ENCODE measurements at places on chromosomes 4 and X. TPM values are rescaled to one million over a fixed set of nuclear protein-coding genes. Genes with fewer than 3 reads are reported as not detected.

GRCh38 chrX:28016823-28017222, 35.6 kb upstream of the DCAF8L1 start:
- DNase-seq: no peak

DNA sequence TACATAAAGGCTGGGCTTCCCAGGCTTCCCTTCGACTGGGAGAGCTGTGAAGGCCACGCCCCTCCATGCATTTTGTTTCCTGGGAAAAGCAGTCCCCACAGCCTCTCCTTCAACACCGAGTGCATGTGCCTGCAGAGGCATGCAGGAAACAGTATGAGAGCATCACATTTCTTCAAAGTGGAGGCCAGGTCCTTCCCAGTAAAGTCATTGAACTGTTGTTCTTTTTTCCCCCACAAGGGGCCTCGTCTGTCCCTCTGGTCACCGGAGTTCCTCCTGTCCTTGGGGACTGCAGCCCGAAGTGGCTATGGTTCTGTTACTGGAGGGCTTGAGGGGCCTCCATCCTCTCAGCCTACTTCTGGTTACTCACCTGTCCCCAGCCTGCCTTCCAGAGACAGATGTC, 56.0 kb downstream of the RAI2 start:
- no peak for DNase-seq

GRCh38 chr4:149211876-149212275, 603.8 kb downstream of the IQCM start:
- no peak for DNase-seq

GRCh38 chr4:30722359-30723200, 2.4 kb downstream of the PCDH7 start:
- DNase-seq: no peak

DNA sequence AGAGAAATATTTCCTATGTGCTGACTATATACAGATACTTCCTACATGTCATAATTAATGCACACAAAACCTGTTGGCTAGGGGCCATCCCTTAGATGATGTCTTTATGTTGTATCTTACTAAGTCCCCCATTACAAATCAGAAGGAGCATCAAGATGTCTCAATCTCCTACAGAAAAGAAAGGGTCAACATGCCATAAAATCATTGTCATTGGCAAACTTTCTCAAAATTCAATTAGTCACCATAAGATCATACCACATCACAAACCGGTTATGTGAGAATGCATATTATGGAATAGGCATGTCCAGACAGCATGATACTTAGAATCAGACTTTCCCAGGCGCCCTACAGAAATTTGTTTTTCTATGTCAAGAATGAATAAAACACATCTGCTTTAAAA, 175.2 kb upstream of the TET2 start:
- DNase-seq: no peak

DNA sequence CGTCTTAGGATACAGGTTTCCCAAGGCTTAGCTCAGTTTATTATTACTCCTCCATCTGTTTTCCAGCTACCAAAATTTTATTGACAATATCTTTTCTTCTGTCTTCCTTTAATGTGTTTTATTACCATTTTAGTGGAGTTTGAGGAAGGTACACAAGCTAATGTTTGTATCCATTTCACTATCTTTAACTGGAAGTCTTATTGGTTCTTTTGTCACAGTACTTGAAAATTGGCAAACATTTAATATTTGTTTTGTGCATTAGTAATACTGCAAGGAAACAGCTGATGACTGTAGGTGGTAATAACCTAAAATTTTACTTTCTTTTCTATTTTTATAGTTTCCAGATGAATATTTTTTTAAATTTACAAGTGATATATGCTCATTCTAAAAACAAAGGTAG, 9.3 kb upstream of the ARL9 start:
- no peak for DNase-seq

DNA sequence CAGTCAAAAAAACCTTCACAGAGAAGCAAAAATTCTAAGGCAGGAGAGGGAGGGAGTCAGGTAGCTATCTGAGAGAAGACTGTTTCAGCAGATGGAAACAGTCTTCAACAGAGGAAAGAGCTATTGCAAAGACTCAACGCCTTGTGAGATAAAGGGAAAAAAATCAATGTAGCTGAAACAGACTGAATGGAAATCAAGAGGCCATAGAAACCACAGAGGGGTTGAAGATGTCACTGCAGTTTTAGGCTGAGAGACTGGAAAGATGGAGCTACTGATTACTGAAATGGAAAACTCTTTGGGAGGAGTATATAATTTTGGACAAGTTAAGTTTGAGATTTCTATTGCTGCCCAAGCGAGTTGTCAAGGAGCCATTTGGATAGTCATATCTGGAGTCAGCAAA, 28.4 kb upstream of the CXCL8 start:
- no peak for DNase-seq

DNA sequence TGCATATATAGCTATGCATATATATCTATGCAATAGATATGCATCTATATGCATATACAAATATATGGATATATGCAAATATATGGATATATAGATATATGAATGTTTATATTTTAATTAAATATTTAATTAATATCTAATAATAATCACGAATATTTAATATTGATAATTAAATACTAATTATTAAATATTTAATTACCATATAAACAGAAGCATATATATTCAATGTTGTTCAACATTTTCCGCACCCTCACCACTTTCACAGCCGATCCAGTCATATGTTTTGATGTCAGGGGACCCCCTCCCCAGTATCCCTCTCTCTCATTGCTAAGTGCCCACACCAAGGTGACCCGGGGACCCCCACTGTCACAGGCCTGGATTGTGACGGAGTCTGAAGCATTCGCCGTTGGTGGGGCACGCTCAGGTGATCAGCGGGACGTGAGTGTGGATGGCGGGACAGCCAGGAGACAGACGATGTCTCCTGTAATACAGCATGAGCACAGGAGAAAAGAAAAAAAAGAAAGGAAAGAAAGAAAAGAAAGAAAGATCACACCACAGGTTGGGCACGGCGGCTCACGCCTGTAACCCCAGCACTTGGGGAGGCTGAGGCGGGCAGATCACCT, 199.7 kb downstream of the CRLF2 start:
- DNase-seq: no peak

The ASB9 gene
- 3.8 TPM for polyA plus RNA-seq

Measured in large intestine (tissue), 12 donors.